Muscle of arm (tissue), 14 donors: ENCODE measurements at places on chromosomes 6 and 20. TPM values are rescaled to one million over a fixed set of nuclear protein-coding genes. Genes with fewer than 3 reads are reported as not detected.

CTCFL gene
- polyA plus RNA-seq, result 0.31 TPM

HLA-DMA gene
- 4.7 TPM for polyA plus RNA-seq

KIAA1755 gene
- polyA plus RNA-seq, result 9.6 TPM

DNA sequence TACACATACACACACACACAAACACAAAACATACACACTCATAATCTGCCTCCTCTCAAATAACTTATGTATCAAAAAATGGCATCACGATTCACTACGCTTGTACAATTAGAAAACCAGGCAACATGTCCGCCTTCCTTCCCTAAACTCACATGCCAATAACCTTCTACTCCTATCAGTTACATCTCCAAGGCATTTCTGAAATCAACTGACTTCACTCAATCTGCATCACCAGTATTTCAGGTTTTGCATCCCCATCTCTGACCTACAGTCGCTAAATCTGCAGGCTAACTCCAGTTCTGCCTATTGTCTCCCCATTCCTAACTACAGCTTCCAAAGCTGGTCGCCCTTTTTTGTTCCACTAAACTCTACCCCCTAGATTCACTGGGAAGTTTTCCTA lies 217.5 kb downstream of the PTPRK start:
- no peak for DNase-seq

DNA sequence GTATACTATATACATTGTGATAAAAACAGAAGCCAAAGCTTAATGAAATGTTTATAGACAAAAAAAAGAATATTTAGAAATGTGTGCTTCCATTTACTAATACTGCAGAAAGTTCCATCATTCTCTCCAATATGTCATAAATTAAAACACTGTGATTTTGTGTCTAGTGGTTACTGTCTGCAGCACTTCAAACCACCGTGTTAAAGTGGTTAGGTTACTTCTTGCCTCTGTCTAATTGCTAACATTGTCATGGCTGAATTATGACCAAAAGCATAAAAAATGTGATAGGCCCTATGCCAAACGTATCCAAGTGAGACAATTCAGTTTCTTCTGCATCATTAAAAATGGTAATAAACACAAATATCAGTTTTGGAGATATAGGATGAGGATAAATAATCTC lies 52.7 kb upstream of the CST5 start:
- no peak for DNase-seq

DNA sequence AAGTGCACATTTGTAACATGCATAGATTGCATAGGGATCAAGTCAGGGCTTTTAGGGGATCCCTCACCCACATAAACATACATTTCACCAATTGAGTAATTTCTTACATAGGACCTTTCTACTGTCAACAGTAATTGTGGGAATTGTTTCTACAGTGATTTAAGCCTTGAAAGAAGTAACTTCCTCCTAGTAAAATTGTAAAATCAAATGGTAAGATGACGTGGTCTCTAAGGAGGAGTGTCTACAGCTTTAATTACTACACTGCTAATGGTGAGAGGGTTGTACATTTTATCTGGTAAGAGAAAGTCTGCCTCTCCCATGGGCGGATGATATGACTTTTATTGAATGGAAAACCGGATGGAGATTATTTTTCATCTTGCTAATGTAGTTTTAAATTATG lies 98.0 kb downstream of the RPP40 start:
- no peak for DNase-seq

DNA sequence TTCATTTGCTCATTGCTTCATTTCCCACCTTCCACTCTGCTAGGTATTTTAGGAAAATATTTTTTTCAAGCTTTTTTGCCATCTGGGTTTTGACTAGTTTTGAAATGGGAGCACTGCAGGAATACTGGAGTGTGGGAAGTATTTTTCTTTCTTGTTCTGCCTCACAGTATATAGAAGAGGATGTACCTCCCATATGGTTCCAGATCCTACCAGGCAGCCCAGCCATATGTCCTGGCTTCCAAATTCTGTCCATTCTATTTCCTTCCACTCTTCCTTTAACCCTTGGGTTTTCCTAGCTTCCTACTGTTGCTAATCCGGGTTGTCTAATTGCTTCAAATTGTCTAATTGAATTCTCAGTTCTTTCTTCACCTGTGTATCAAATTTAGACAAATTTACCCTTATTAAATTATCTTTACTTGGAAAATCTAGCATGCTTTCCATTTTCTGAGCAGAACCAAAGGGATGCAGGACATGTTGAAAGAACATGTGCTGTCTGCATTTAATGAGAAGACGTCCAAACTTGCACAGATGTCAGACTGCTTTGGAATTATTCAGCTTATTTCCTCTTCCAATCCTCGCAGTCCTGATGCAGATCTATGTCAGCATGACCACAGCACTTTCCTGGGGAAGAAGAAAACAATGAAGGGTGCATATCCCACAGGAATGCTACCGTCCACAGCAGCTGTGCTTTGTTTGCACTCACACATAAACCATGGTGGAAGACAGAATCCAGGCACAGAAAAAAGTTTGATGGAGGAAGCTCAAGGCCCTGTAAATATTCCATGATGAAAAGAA lies 1273.9 kb upstream of the MAP3K7 start:
- peak; percentile 62 for DNase-seq

- DNase-seq, result peak; percentile 96
Observed at GRCh38 chr6:32113386-32114352, 4.5 kb upstream of the TNXB start.

DNA sequence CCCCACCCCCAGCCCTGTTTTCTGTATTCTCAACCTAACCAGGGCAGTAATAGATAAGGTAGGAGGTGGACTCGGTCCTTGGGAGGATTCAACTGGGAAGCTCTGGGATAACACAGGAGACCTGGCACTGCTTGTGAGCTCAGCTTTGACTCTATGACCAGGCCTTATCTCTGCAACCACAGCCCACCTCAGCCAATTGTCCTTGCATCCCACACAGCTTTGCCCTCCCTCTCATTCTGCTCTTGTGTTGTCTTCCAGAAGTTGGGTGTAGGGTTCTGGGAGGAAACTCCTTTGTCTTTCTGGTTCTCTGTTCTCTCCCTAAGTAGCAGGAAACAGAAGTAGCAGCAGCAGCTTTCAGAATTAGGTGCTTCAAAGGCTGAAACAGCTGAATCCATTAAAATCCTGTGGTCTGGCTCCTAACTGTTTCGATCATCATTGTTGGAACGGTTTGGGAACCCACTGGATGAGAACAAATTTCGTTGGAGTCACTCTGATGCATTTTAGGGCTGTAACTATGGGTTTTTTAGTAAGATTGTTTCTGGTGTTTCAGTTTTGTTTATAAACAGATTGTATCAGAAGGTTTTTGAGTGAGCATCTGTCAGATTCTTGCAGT lies 32.4 kb upstream of the SNX9 start:
- DNase-seq, result no peak

GRCh38 chr6:20583444-20583800 lies 49.2 kb downstream of the CDKAL1 start:
- no peak for DNase-seq

GRCh38 chr6:140561701-140562100 lies 1187.3 kb upstream of the CITED2 start:
- DNase-seq, result no peak

GRCh38 chr6:108592371-108593337 lies 31.9 kb downstream of the FOXO3 start:
- DNase-seq, result peak; percentile 43

CLVS2 gene
- 0.46 TPM for polyA plus RNA-seq

DNA sequence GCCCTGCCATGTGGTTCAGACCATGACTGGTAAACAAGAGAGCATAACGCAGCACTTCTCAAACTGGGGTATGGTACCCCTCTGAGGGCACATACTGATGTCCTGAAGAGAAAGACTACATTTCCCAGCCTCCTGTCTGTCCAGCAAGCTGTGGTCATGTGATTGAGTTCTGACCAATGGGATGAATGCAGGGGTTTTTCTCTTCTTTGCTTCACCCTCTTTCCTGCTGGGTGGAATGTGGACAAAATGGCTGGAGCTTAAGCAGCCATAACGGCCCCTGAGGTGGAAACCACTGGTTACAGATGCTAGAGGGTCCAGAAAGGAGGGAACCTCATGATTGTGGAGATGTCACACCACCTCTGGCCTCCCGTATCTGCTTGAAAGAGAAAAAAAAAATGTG lies 19.4 kb upstream of the KCNB1 start:
- no peak for DNase-seq

GRCh38 chr6:26233649-26234420 lies 131.2 kb upstream of the BTN3A2 start:
- peak; percentile 78 for DNase-seq

GRCh38 chr6:15391500-15391899 lies 145.6 kb downstream of the JARID2 start:
- DNase-seq, result no peak

PPP1R14C gene
- 69.9 TPM for polyA plus RNA-seq

- no peak for DNase-seq
Observed at GRCh38 chr6:166855416-166855815, 100.9 kb downstream of the RNASET2 start.

GRCh38 chr20:45964006-45964400 lies 8.0 kb downstream of the ZNF335 start:
- DNase-seq, result no peak

GRCh38 chr6:20370393-20370792 lies 31.3 kb upstream of the E2F3 start:
- DNase-seq, result no peak

TBXT gene
- polyA plus RNA-seq, result not detected

DNA sequence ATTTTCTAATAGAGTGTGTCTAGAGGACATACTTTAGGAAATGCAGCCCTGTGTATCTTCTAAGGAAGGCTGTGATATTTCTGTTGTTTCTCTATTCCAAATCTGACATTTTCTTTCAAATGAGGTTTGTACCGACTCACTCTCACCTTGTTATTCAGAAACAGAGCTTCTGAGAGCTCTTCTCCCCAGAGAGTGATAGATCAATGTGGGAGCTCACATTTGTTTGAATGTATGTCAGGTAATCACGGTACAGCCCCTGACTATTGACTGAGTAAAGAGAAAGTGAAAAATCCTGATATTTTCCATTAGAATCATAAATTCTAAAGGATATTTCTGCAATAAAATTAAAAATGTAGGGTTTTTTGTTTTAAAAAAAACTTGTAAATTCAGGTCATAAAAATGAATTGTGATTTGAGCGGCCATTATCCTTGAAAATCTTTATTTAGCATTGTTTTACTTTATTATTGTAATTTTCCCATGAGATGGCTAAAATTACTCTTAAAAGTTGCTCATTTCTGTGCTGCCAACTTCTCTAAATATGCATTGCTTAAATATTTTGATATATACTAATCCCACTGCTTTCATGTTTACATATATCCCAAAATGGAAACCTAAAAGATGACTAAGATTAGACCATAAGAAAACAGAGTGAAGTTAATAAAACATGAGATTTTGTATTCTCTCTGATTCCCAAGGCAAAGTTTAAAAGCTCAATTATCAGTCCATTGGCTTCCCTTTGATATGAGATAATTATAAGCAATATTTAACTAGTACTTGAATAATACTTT lies 1226.8 kb upstream of the CITED2 start:
- no peak for DNase-seq

ELOVL2 gene
- not detected for polyA plus RNA-seq

GRCh38 chr20:50368386-50368785 lies 141.8 kb upstream of the PTPN1 start:
- no peak for DNase-seq

FAM83C gene
- not detected for polyA plus RNA-seq

ERVFRD-1 gene
- polyA plus RNA-seq, result 0.09 TPM

GRCh38 chr20:33810259-33810658 lies 889 bp upstream of the CHMP4B start:
- no peak for DNase-seq

BNIP5 gene
- 0.10 TPM for polyA plus RNA-seq

GRCh38 chr20:53679597-53680309 lies 86.1 kb upstream of the ZNF217 start:
- no peak for DNase-seq

SYCP2 gene
- not detected for polyA plus RNA-seq

SUMO4 gene
- polyA plus RNA-seq, result 0.48 TPM

- no peak for DNase-seq
Observed at GRCh38 chr6:133764008-133764753, 124.7 kb upstream of the TCF21 start.

DNA sequence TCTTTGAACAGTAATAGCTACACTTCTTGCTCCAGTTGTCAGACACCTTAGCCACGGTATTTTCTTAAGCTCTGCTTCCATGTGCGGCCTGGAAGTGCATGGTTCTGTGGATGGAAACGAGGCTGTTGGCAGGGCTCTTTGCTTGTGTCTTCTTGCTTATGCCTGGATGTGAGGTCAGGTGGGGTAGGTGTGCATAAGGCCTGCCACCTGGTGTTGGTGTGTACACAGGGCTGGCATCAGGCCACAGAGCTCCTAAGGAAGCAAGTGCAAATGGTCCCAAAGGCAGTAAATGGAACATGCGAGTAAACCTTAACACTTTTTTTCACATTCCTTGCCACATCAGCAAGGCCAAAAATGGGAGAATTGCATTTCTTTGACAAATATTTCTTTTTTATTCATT lies 158.1 kb upstream of the GMDS start:
- DNase-seq, result no peak

DNA sequence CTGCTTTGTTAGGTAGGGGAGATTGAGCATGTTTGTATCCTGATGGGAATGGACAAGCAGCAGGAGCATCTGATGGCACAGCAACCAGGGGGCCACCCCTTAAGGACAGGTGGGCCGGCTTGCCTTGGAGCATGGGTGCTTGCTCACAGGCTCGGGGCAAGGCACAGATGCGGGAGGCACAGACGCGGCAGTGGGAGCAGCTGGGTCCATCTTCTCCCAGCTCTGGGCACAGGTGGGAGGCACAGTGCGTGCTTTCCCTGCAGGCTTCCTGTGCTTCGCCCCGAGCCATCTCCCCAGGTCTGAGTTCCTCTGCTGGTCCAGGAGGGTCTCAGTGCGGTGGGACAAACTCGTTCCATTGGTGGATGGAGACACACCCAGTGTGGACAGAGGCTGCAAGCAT lies 73.6 kb upstream of the BHLHE23 start:
- no peak for DNase-seq

RIN2 gene
- polyA plus RNA-seq, result 208 TPM

FERMT1 gene
- polyA plus RNA-seq, result 0.53 TPM

DNA sequence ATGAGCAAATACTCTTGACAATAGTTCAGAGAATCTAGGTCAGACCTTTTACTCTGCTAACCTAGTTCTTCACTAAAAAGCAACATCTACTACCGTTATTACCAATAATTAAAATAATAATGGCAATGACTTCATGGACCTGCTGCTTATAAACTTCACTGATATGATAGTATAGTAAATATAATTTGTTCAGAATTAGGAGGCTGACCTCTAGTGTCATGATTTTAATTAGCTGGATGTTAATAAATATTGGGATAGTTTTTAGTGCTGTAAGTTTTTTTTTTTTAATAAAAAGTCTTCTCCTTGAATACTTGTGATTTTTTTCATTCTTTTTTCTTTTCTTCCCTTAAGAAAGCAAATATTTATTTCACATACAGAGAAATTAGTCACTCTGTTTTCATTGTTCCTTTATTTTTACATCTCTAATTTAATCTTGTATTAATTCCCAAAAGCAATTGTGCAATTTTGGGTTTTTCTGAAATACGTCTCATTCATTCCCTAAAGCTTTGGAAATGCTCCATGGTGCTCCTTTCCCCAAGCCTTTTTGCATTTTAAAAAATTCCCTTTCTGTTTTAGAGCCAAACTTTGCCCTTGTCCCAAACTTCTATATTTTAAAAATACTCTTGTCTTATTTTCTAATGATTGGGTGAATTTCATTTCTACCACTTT lies 46.6 kb upstream of the UST start:
- DNase-seq, result no peak
